ENCODE measurements at places on chromosomes 1 and 21.

- DNase-seq = no peak
Measured at GRCh38 chr1:210125143-210125542, 107.5 kb upstream of the SERTAD4 start.

DNA sequence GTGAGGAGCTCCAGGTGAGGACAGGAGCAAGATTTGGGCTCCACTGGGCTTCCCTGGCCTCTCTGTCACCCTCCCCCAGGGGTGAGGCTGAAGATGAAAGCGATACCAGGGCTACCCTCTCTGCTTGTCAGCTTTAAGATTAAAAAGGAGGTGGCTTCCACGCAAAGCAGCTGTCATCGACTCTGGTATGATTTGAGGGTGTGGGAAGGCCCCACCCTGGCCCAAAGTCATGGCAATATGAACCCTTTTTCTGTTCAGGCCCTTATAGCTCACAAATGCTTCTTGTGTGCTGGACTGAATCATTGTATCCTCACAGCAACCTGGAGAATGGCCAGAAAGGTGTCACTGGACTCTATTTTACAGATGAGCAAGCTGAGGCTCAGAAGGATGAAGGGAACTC lies 41.6 kb downstream of the NUAK2 start:
- DNase-seq = no peak

GRCh38 chr1:170481000-170481399 lies 51.0 kb upstream of the GORAB start:
- DNase-seq = no peak

DNA sequence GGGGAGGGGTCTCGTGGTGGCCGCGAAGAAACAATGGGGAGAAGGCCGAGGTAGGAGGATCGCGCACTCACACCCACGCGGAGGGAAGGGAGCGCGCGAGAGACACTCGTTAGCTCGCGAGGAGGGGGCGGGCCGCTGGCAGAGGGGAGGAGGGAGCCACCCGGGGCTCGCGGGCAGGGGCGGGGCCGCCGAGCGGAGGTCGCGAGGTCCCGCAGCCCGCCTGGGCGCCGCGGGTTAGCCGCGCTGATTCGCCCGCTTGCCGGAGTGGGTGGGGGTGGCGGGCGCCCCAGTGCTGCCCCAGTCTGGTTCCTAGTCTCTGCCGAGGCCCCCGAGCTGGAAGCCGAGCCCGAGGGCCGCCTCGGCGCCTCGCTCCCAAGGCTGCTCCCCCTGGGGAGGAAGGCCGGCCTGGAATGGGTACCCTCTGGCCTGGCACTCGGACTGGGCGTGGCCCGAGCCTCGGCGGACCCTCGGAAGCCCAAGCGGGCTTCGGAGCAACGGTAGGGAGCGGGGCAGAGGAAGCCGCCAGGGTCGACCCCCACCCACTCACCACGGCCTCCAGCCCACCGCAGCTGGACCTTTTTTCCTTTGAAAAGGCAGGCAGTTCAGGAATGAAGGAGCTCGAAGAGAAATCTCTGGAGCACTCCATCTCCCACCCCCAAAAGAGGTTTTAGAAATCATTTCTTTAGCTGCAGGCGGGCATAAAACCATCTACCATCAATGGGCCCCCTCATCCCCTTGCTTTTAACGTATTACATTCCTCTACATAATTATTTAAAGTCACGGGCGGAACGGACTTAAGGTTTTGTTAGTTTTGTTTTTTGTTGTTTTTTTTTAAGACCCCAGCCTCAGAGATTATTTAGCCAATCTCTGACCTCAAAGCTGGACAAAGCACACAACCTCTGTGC lies 722 bp upstream of the TUT4 start:
- DNase-seq = peak; percentile 86
